ENCODE measurements at places on chromosomes 11 and 22. TPM values are rescaled to one million over a fixed set of nuclear protein-coding genes. Genes with fewer than 3 reads are reported as not detected.

The FZD4 gene
- 0.38 TPM for total RNA-seq

The MUC5AC gene
- not detected for total RNA-seq

The CEND1 gene
- total RNA-seq, result 0.17 TPM

The LINC01488 gene
- total RNA-seq, result not detected

The ATP6V1E1 gene
- total RNA-seq, result 75.5 TPM

The RAB3IL1 gene
- 0.74 TPM for total RNA-seq

The PES1 gene
- 92.8 TPM for total RNA-seq

The OR52I1 gene
- not detected for total RNA-seq

- DNase-seq, result no peak
Measured at GRCh38 chr11:124041254-124041653, at the start of gene OR10G7. Gene OR10G7 (minus strand): TSS chr11:124041325. CDS start chr11:124039001, 2,324 bp downstream.

- peak; percentile 86 for DNase-seq
Measured at GRCh38 chr11:118892514-118892913, 8.8 kb downstream of the CXCR5 start.

DNA sequence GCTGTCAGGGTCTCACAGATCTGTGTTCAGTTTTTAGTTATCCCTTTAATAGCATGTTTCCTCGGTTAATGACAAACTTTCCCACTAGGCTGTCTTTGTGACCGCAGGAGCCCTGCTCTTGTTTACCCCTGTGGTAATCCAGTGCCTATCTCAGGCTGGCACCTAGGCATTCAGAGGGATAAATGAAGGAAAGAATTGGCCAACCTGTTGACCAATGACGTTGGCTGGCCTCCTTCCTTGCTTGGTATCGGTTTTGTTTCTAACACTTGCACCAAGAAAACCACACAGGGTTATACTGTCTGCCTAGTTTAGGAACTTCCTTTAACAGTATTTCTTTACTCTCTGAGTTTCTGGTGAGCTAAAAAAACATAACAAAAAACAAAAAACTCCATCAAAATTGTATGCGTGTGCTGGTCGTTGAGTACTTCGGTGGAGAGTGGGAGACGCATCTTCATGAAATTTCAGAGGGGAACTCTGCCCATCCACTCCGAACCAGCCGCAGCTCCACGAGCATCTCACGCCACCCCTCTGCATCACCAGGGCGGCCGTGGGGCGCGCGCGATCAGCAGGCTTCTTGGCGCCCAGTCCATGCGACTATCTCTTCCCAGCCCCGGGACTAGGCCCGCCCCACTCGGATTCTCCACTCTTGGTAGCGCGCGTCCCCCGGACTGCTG, 563 bp upstream of the ENDOD1 start:
- peak; percentile 50 for DNase-seq

DNA sequence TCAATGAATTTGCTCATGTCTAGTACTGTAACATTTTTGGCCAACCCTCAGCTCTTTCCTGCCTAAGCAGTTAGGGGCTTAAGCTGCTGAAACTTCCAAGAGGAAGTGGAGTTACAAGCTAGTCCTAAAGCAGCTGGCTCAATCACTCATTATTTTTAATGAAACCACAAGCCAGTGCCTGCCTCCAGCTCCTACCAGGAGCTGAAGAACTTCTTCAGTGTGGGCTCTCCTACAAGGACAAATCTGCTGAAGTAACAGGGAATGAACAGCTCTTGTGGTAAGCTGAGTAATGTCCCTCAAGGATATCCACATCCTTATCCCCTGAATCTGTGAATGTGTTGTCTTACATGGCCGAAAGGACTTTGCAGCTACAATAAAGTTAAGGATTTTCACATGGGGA, 112.5 kb downstream of the BBOX1 start:
- DNase-seq, result no peak

GRCh38 chr11:74100735-74101134, 70.1 kb downstream of the C2CD3 start:
- DNase-seq, result no peak
